ENCODE measurements at places on chromosomes 1 and 21.

GRCh38 chr1:39453603-39454002, 37.8 kb upstream of the BMP8A start:
- DNase-seq, result no peak

GRCh38 chr1:183243161-183244050, 57.3 kb downstream of the LAMC2 start:
- no peak for DNase-seq

DNA sequence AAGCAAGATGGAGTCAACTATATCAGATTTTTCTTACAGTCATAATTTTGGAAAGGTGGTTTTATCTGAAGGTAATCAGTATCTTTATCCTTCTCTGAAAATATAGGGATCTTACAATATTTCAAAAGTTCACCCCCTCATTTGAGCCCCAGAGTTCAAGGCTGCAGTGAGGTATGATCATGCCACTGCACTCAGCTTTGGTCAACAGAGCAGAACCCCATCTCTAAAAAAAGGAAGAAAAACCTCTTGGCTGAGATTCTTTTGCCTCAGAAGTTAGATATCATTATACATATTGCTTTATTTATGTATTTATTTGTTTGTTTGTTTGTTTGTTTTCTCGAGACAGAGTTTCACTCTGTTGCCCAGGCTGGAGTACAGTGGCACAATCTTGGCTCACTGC, 11.5 kb upstream of the RBBP5 start:
- DNase-seq, result no peak

- no peak for DNase-seq
Measured at GRCh38 chr1:66147226-66147835, 354.6 kb downstream of the PDE4B start.

DNA sequence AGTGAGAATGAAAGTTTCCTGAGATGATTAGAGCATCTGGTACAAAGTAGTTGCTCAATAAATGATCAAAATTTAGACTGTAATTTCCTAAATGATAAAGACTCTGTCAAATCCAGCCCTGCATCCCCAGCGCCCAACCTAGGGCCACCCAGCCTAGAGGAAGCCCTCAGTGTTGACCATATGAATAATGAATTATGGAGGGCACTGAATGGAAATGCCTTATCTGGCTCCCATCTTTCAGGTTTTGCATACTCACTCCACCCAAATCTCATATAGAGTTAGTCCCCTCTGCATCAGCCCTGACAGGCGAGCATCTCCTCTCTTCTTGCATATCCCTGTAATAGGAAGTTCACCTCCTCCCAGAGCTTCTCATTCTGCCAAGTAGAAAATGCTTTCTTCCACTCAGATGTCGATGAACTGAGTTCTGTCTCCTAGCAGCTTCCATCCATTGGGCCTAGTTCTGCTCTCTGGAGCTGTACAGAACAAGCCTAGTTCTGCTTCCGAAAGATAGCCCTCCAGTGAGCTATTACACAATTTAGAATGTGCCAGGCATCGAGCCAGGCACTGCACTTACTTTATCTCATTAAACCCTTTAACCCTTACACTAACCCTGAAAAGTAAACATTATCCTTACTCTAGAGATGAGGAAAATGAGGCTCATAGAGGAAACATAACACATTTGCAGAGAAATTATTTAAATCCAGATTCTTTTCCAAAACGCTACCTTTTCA, 20.9 kb downstream of the COA7 start:
- no peak for DNase-seq

DNA sequence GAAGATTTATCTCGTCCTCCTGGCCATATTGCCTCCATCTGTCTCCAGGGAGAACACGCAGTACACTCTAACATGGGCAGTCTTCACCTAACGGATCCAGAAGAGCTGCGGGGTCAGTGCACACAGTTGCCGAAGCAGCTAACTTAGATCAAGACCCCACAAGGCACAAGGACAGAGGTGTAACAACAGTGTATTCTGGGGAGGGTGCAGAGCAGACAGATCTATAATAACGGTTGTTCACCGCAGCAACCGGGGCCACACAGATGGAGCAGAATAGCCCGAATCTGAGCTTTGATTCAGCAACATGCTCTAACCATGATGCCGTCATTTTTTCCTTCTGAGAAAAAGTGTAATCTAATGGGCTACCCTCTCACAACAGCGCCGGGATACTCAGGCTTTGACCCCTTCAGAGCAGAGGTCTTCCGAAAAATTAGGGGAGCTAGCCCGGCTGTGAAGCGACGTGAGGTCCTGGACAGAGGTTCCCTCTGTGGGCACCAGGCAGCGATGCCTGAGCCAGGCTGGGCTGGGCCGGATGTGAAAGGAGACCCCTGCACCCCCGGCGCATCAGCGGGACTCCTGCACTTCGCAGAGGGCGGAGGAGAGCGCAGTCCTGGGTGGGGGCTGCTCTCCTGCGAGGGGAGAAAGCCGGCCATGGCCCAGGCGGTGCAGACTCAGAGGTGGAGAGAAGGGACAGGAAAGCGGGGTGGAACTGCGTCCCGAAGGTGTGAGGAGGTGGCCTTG, 57.5 kb downstream of the BCL9 start:
- peak; percentile 68 for DNase-seq

GRCh38 chr1:110310300-110310699, 28.9 kb upstream of the RBM15 start:
- DNase-seq, result no peak

- DNase-seq, result no peak
Measured at GRCh38 chr1:46587069-46587468, 17.0 kb downstream of the MKNK1 start.

- DNase-seq, result no peak
Measured at GRCh38 chr1:16165548-16165947, 9.7 kb upstream of the EPHA2 start.

DNA sequence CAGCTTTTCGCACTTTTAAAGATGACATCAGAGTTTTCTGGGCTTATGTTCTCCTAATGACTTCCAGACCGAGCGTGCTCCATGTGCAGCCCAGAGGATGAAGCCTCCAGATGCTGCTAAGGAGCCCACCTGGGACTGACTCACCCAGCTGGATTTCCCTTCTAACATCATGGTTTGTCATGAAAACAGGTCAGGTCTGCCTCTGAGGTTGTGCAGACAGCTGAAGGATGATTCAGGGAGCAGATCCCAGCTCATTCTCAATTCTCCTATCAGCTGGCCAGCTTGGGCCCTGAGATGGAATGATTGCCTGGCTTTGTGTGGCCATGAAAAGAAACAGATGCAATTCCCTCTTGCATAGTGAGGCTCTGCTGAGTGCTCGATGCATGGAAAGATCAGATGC, 123.9 kb upstream of the DUSP10 start:
- DNase-seq, result peak; percentile 70

GRCh38 chr1:241317676-241318075, 39.3 kb downstream of the RGS7 start:
- DNase-seq, result no peak

DNA sequence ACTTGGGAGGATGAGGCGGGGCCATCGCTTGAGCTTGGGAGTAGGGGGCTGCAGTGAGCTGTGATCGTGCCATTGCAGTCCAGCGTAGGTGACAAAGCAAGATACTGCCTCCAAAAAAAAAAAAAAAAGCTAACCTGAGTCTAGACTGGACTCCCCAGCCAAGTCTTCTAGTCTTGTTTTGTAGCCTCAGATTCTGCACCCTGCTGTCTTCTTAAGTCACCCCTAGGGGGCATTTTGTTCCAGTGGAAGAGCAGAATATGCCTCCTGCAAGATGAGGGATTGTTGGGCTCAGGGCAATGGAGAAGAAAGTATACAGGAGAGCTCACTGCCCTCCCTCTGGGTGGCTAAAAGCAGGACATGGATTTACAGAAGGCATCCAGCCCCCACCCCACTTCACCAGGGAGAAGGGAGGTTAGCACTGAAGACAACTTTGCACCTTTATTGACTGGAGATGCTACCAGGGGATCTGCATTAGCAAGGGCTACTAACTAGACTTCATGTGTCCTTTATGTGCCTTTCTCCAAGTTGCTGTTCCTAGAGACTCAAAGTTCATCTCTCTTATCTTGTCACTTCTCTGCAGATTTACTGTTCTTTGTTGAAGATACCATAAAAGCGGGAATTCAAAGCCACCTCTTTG, 15.3 kb upstream of the RNF187 start:
- no peak for DNase-seq

DNA sequence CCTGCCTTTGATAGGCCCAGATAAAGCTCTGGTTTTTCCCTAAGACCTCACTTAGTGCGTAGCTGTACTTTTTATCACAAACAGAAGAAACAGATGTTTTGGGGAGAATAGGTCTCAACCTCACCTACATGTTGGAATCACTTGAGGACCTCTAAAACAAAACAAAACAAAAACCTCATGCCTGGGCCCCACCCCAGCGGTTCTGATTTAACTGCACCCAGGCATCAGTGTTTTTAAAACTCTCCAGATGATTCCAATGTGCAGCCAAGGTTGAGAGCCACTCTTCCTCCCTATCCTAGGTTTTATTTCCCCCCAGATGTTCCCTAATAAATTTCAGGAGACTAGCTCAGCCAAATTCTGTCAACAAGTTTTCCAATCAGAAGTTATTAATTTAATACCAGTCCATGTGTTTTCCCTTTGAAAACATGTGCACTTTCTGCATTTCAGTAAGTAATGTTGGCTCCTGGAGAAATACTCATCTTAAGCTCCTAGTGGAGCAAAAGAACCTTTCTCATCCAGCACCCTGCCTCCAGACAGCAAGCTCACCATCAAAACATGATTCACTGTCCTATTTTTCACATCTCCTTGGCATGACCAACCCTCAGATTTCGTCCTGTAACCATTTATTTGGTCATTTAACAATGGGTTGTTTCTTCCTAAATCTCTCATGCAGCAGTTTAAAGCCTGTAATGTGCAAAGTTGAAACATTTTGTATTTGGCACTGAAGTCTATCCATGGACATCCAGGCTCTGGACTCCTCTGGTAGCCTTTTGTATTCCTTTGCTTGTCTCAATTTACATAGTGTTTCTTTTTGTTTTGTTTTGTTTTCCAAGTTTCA, 27.5 kb downstream of the LRRC8C start:
- peak; percentile 69 for DNase-seq

DNA sequence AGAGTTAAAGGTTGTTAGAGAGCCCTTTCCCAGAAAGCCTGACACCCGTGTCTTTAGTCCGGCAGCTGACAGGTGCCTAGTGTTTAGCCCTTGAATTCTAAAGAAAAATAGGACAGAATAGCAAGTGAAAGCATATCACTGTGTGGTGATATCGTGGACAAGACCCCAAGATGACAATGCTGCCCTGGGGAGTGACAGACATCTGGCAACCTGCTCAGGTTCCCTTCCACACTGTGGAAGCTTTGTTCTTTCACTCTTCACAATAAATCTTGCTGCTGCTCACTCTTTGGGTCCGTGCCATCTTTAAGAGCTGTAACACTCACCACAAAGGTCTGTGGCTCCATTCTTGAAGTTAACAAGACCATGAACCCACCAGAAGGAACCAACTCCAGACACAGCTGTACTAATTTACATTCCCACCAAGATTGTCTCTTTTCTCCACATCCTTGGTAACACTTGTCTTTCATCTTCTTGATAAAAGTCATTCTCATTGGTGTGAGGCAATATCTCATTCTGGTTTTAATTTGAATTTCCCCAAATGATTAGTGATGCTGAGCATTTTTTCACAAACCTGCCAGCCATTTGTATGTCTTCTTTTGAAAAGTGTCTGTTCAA, 107.6 kb upstream of the SGIP1 start:
- DNase-seq, result no peak

DNA sequence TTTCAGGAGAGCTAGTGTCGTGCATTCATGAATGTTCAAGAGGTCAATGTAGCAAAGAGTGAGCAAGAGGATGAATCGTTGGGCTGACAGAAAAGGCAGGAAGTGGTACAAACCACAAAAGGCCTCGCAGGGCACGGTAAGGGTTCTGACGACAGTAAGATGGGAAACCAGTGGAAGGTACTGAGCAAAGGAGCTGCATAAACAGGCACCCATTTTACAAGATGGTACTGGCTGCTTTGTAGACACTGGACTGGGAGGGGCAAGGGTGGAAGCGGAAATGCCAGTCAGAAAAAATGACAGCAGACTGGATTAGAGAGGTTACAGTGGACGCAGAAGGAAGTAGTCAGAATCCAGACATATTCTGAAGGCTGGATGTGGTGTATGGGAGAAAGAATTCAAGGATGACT, 123.5 kb downstream of the PTPN14 start:
- no peak for DNase-seq

DNA sequence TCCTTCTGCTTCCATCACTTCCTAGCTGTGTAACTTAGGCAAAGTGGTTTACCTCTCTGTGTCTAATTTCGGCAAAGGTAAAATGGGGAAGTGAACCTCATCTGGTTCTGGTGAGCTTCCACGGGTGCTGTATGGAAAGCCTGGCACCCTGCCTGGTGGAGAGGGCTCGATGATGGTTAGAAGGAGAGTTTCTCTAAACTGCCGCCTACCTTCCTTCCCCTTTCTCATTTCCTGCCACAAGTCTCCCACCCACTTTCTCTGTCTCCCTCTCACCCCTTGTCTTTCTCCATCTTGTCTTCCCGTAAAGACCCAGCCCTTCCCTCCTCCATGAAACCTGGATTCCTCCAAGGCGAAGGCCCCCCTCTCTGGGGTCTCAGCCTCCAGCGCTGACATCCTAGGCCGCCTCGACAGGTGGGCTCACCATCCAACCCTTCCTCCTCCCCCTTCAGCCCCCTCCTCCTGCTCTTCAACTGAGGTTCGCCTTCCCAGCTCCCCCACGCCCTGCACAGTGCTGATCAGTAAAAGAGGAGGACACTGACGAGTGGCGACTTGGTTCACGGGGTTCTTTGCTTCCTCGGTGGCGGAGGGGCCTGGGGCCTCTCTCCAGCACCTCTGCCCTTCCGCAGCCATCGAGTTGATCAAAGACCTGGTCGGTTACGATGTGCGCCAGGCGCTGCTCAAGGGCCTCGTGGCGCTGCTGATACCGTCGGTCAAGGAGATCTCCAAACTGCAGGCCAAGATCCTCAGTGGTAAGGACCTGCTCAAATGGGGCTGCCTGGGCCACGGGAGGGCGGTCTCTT, 7.3 kb downstream of the RNU5D-1 start:
- DNase-seq, result no peak

DNA sequence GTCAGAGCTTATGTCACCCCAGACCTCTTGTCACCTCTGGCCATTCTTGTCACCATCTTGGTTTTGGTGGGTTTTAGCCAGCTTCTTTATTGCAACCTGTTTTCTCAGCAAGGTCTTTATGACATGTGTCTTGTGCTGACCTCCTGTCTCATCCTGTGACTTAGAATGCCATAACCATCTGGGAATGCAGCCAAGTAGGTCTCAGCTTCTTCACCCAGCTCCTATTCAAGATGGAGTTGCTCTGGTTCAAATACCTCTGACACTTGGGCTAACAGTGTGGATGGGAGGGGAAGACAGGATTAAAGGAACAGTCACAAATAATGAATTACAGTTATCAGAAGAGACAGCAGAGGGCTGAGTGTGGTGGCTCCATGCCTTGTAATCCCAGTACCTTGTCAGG, 30.5 kb upstream of the PIK3CD start:
- DNase-seq, result no peak

GRCh38 chr1:212769459-212770167, 22.0 kb downstream of the NSL1 start:
- no peak for DNase-seq

DNA sequence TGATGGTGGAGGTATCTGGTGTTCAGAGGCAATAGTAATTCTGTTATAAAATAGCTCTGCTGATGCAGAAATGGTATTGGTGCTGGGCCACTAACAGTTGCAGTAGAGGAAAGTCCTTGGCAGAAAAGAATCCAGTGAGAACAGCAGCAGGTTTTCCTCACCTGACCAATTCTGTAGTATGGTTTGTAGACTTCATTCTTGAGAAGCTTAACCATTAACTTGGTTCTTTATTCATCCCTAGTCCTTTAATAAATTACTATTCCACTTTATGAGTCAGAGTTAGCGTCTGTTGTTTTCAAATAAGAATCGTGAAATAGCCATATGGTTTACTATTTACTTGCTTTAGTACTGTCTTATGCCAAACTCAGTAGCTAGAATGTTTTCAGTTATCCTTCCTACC, 128.5 kb upstream of the SERTAD4 start:
- no peak for DNase-seq

- no peak for DNase-seq
Measured at GRCh38 chr1:212157252-212157651, 121.7 kb downstream of the DTL start.
